IMR-90 (cell line): ENCODE measurements at places on chromosomes 5 and 9. TPM values are rescaled to one million over a fixed set of nuclear protein-coding genes. Genes with fewer than 3 reads are reported as not detected.

PCDH12 gene
- polyA plus RNA-seq: 0.01 and 0.02 TPM in 2 replicates

FTMT gene
- polyA plus RNA-seq: not detected in 2 replicates

TGFBI gene
- polyA plus RNA-seq: 1,362 and 1,551 TPM in 2 replicates

PHF2 gene
- 9.5 and 9.6 TPM in 2 replicates for polyA plus RNA-seq

BTNL9 gene
- polyA plus RNA-seq: not detected in 2 replicates

ZNF474 gene
- 0.19 and 0.24 TPM in 2 replicates for polyA plus RNA-seq

C5orf58 gene
- polyA plus RNA-seq: not detected in 2 replicates

XRCC4 gene
- polyA plus RNA-seq: 3.1 and 3.5 TPM in 2 replicates

LVRN gene
- polyA plus RNA-seq: 0.06 and 0.10 TPM in 2 replicates

PCDHB5 gene
- 0.32 TPM in 2 replicates for polyA plus RNA-seq

GRCh38 chr9:16255217-16255616, 615.3 kb downstream of the BNC2 start:
- H3K36me3 ChIP-seq: no peaks in the 10 kb centered on the region
- no peak overlapping the region for H3K27ac ChIP-seq
- DNase-seq: no peak
- H3K4me1 ChIP-seq: peaks cover 2% of the 10 kb centered on the region; the same call in 1 of the 2 replicates

DNA sequence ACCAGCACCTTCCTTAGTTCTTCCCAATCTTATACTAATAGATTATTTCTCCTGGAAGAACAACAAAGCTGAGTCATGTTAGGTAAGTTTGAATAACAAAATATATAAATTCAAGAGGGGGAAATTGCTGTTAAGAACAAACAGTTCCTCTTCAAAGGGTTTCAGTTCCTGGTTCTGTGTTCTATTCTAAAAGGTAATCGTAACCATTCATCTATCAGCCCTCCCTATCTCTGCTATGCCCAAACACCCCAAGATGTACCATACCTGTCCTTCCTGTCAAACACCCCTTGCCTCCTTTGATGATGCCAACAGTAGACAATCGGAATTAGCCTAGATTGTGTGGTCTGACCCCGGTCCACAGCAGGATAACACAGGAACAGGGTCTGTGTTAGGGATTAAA, 4.2 kb upstream of the RNF180 start:
- H3K27me3 ChIP-seq: peaks cover 14% of the 10 kb centered on the region
- H3K4me3 ChIP-seq: no peak overlapping the region
- DNase-seq: no peak
- H3K27ac ChIP-seq: no peak overlapping the region

DNA sequence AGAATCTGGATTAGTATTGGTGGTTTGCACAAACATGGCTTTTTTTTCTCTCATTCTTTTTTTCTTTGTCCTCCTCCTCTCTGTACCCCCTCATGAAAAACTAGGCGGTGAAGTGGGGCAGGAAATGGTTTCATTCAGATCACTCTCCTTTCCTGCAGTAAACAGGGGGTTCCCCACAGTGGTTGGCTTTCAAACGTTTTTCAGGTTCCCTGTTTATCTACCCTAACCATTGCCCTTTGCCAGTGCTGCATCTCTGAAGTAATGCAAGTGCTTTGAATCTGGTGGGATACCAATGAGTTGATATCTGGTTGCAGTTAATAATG, 29.8 kb downstream of the NR4A3 start:
- DNase-seq: no peak
- H3K36me3 ChIP-seq: peaks cover 12% of the 10 kb centered on the region
- H3K27me3 ChIP-seq: no peaks in the 10 kb centered on the region
- no peak overlapping the region for H3K4me3 ChIP-seq
- no peaks in the 10 kb centered on the region for H3K4me1 ChIP-seq

- no peak for DNase-seq
- no peak overlapping the region for H3K27ac ChIP-seq
- H3K4me3 ChIP-seq: no peak overlapping the region
- H3K4me1 ChIP-seq: peaks cover 2% of the 10 kb centered on the region; the same call in 1 of the 2 replicates
Measured at GRCh38 chr9:134922932-134923240, 5.2 kb upstream of the FCN1 start.

DNA sequence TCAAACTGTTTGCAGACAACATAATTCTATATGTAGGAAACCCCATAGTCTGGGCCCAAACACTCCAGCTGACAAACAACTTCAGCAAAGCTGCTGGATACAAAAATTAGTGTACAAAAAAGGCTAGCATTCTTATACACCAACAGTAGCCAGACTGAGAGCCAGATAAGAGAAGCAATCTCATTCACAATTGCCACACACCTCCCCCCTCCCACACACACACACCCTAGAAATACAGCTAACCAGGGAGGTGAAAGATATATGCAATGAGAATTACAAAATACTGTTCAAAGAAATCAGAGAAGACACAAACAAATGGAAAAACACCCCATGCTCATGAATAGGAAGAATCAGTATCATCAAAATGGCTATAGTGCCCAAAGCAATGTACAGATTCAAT, 9.0 kb downstream of the MTREX start:
- H3K4me3 ChIP-seq: no peak overlapping the region
- H3K4me1 ChIP-seq: no peaks in the 10 kb centered on the region
- no peak overlapping the region for H3K27ac ChIP-seq
- H3K27me3 ChIP-seq: no peaks in the 10 kb centered on the region
- no peak for DNase-seq
- no peaks in the 10 kb centered on the region for H3K36me3 ChIP-seq

DNA sequence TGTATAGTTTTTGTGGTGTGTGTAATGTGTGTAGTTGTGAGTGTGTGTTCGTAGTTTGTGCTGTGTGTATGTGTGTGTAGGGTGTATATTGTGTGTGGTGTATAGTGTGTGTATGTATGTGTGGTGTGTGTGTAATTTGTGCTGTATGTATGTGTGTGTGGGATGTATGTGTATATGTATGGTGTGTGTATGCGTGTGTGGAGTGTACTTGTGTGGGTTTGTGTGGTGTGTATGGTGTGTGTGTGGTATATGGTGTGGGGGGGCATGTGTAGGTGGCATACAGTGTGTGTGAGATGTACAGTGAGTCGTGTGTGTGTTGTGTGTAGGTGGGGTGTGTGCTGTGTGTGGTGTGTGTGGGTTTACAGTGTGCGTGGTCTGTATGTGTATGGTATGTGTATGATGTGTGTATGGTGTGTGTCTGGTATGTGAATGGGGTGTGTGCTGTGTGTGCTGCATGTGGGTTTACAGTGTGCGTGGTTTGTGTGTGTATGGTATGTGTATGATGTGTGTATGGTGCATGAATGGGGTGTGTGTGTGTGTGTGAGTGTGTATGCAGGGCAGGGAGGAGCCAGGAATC, 125.2 kb downstream of the GADD45G start:
- no peak for DNase-seq
- no peaks in the 10 kb centered on the region for H3K27me3 ChIP-seq
- H3K4me1 ChIP-seq: no peaks in the 10 kb centered on the region
- no peak overlapping the region for H3K27ac ChIP-seq

GRCh38 chr9:89942643-89943042, 337.8 kb downstream of the GADD45G start:
- H3K4me1 ChIP-seq: peaks cover 10% of the 10 kb centered on the region; the same call in 1 of the 2 replicates
- no peak overlapping the region for H3K4me3 ChIP-seq
- no peak overlapping the region for H3K27ac ChIP-seq
- no peak for DNase-seq

GRCh38 chr9:78865737-78866136, 568.8 kb downstream of the PSAT1 start:
- no peaks in the 10 kb centered on the region for H3K27me3 ChIP-seq
- no peaks in the 10 kb centered on the region for H3K36me3 ChIP-seq
- DNase-seq: no peak

- no peak overlapping the region for H3K27ac ChIP-seq
- no peak overlapping the region for H3K4me3 ChIP-seq
- DNase-seq: no peak
- peaks cover 16% of the 10 kb centered on the region for H3K27me3 ChIP-seq
Measured at GRCh38 chr9:113317777-113318176, 14.6 kb upstream of the RNF183 start.

DNA sequence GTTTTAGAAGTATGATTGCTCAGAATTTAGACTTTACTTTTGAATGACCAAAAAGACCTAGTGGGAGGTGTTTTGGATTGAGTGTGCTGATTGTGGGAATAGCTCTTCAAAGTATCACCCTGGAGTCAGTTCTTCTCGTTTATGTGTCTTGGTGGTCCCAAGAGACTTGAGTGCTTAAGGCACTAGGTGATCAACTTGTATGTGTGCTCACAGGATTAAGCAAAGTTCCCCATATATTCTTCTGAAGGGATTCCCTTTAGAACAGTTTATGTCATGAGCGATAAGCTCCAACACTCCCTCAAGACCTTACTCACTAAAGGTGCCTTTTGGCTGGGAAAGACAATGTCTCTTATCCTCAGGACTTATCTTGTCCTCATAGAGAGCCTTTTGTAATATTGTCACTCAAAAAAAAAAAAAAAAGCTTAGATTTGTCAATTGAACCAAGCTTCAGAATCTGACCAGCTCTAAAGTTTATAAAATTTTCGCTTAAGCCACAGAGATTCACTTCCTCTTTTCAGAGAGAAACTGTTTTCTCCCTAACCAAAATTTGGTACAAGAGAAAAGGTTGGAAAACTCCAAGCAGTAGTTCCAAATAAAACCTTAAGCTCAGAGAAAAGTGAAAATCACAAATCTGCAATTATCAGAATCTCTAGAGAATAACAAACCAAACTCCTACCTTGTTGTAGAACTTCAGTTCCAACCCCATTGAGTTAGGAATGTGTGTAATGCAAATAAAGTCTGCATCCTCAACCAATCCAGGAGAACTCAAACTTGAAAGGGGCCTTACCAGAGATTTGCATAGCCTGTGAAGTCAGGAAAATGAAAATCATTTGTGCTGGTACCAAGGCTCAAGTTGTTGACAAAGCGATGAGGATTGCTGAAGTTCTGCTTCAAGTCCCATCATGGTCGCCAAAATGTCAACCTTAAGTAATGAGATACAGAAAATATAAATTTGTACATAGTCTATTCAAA, 40.0 kb upstream of the PDZD2 start:
- H3K27ac ChIP-seq: no peak overlapping the region
- H3K36me3 ChIP-seq: no peaks in the 10 kb centered on the region
- no peaks in the 10 kb centered on the region for H3K4me1 ChIP-seq
- peaks cover 16% of the 10 kb centered on the region for H3K27me3 ChIP-seq

- H3K27ac ChIP-seq: no peak overlapping the region
- no peak overlapping the region for H3K4me3 ChIP-seq
- H3K4me1 ChIP-seq: no peaks in the 10 kb centered on the region
- DNase-seq: no peak
- H3K36me3 ChIP-seq: peaks cover 13% of the 10 kb centered on the region; the same call in 1 of the 2 replicates
Measured at GRCh38 chr5:132611965-132612364, 46.0 kb upstream of the IL13 start.

DNA sequence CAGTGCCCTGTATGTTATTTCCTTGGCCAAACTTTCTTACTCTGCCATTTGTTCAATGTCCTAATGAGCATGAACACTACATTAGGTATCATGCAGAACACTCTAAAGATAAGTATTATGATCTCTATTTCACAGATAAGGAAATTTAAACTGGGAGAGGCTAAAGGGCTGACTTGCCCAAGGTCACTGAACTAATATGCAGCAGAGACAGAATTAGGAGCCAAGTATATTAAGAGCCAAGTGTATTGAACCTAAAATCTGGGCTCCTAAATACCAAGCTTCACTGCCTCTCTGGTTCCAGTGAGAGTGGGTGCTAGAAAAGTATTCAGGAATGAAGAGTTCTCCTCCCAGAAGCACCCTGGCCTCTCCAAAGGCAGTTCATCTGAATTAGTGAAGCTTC, 13.5 kb downstream of the NR4A3 start:
- no peak for DNase-seq
- H3K4me1 ChIP-seq: no peaks in the 10 kb centered on the region
- no peaks in the 10 kb centered on the region for H3K27me3 ChIP-seq
- H3K27ac ChIP-seq: no peak overlapping the region
- peaks cover 2% of the 10 kb centered on the region; the same call in 1 of the 2 replicates for H3K36me3 ChIP-seq

GRCh38 chr5:95591490-95591901, 28.4 kb upstream of the GPR150 start:
- no peaks in the 10 kb centered on the region for H3K36me3 ChIP-seq
- no peak overlapping the region for H3K4me3 ChIP-seq
- peaks cover 6% of the 10 kb centered on the region; the same call in 1 of the 2 replicates for H3K4me1 ChIP-seq

DNA sequence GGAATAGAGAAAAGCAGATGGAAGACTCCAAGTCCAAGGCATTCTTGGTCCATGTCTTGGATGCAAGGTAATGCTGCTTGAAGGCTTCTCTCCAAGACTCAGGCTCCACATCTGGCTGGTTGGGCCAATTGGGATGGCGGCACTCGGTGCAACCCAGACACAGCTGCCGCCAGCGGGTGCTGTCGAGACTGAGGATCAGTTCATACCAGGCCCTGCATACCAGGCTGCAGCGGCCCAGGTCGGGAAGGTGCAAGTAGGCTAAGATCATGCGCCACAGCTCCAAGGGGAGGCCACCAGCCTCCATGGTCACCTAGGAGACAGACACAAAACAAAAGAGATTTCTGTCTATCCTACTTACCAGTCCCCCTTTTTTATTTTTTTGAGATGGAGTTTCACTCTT, 34.7 kb downstream of the FBXO10 start:
- DNase-seq: no peak
- H3K27me3 ChIP-seq: no peaks in the 10 kb centered on the region
- no peak overlapping the region for H3K4me3 ChIP-seq
- peaks cover 23% of the 10 kb centered on the region for H3K36me3 ChIP-seq
